Glutamatergic neuron (in vitro differentiated cells): ENCODE measurements at places on chromosomes 11 and 22.

GRCh38 chr11:93169950-93170561, 27.7 kb downstream of the SLC36A4 start:
- no peaks in the 10 kb centered on the region for H3K4me1 ChIP-seq
- no peaks in the 10 kb centered on the region for H3K36me3 ChIP-seq
- no peaks in the 10 kb centered on the region for H3K27me3 ChIP-seq
- no peak overlapping the region for H3K4me3 ChIP-seq
- no peak overlapping the region for H3K27ac ChIP-seq
- no peak for DNase-seq

GRCh38 chr11:77999446-78000030, 5.1 kb upstream of the INTS4 start:
- H3K4me3 ChIP-seq = no peak overlapping the region
- no peak overlapping the region for H3K27ac ChIP-seq
- no peak for DNase-seq
- no peaks in the 10 kb centered on the region for H3K36me3 ChIP-seq
- H3K4me1 ChIP-seq = no peaks in the 10 kb centered on the region

DNA sequence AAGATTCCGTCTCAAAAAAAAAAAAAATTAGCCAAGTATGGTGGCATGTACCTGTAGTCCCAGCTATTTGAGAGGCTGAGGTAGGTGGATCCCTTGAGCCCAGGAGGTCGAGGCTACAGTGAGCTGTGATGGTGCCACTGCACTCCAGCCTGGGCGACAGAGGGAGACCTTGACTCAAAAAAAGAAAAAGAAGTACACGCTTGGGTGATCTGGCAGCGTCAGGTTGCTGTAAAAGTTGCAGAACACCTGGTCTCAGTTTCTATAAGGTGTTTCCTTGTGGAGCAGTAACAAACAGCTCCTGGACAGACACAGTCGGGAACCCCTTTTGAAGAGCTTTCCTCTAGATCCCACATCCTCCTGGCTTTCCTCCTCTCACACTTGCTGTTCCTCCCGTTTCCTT, 45.8 kb downstream of the SCGB1A1 start:
- no peaks in the 10 kb centered on the region for H3K4me1 ChIP-seq
- DNase-seq = no peak
- H3K27me3 ChIP-seq = peaks cover 5% of the 10 kb centered on the region

DNA sequence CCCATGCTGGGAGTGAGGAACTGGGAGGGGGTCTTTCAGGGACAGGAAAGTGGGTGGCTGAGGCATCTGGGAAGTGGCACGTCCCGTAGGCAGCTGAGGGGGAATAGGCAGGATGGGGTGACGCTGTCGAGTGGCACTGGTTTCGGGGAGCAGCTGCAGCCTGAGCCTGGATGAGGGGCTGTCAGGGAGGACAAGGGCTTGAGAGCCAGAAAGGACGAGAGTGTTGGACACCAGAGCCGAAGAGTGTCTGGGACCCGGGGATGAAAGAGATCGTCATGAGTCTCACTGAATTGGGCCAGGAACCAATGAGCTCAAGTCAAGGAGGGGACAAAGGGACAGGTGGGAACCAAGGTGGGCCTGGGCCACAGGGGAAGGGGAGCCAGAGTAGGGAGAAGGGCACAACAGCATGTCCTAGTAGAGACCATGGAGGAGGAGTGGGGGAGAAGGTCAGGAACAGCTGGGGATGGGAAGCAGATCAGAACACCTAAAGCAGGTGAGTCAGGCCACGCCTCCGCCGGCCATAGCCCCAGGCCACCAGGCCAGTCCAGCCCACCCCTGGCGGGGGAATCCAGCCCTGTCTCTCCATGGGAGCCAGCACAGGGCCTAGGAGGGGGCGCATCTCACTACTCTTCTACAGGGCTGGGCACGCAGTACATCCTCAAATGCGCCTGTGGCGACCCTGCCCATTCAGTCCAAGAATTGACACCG, 4.2 kb downstream of the RAB3IL1 start:
- no peaks in the 10 kb centered on the region for H3K36me3 ChIP-seq
- no peaks in the 10 kb centered on the region for H3K4me1 ChIP-seq
- DNase-seq = no peak

DNA sequence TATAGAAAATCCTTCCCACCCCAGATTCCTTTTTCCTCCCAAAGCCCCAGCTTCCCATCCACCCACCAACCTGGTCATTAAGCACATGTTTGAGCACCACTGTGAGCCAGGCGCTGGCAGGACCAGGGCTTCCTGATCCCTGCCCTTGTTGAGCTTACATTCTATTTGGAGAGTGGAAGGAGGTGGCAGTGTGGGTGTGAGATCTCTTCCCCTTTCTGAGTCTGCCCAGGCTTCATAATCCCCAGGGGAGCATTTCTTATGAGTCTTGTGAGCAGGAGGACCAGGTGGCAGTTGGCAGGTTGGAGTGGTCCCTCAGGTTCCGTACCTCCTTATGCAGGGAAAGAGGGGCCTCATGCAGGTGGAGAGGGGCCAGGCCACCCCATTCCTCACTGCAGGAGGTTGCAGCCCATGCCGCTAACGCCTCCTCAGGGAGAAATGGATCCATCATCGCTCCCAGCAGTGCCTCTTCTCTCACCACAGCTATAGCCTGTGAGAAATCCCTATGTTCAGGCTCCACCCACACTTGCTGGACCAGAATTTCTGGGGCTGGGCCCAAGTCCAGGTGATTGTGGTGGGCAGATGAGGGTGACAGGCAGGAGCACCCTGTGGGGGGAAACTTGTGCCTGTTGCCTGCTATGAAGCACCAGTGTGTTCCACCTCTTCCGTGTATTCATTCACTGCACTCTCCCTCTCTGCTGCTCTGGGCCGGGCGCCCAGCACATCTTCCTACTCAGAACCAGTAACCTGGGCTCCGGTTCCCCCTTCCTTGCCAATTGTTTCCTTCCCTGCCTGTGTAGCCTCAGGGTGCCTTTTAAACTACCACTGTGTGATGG, 23.5 kb downstream of the UBE2L3 start:
- no peak overlapping the region for H3K27ac ChIP-seq
- peaks cover 37% of the 10 kb centered on the region for H3K4me1 ChIP-seq
- no peak for DNase-seq
- peaks cover 4% of the 10 kb centered on the region for H3K27me3 ChIP-seq
- peaks cover 6% of the 10 kb centered on the region for H3K36me3 ChIP-seq

DNA sequence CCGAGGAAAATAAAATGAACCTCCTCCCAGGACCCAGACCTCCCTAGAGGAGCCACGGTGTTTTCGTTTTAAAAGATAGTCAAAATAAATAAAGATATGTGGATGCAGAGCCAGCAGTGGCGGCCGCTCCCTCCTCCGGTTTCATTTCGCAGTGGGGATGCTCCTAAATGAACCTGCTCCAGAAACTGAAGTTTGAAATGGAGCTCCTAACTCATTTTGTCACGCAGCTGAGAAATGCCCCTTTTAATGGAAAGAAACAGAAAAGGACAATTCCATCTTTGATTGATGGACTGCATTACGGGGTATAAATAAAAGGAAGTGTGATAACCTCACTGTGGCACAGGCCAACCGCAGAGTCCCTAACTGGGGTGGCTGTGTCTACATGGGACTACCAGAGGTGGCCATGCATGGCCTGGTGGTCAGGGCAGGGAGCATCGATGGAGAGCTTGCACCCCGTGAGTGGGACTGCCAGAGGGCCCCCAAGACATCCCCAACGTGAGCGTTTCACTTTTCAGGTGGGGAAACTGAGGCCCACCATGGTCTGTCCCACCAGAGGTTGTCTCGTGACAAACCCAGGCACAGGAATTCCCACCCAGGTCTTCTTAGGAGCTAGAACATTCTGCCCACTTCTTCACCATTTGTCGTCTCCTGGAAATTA, 426.6 kb downstream of the BRD1 start:
- no peak for DNase-seq
- peaks cover 6% of the 10 kb centered on the region for H3K27me3 ChIP-seq
- H3K4me1 ChIP-seq = no peaks in the 10 kb centered on the region
- H3K27ac ChIP-seq = no peak overlapping the region
- H3K36me3 ChIP-seq = peaks cover 6% of the 10 kb centered on the region
- H3K4me3 ChIP-seq = no peak overlapping the region

DNA sequence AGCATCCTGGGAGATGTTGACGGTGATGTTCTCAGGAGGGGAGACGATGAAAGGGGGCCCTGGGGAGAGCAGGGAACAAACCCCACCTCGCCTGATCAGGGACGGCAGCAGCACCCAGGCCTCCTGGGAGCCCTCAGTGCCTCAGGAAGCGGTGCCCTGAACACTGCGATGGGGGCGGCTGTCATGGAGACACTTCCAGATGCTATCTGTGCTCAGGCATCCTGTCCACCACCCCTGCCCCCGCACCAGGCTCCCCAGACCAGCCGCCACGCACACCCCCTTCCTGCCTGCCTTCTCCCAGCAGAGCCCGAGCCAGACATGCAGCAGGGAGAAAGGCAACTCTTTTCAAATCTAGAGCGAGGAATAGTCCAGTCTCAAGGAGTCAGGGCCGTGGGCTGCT, 20.6 kb downstream of the IGSF9B start:
- peaks cover 38% of the 10 kb centered on the region for H3K27me3 ChIP-seq
- peaks cover 32% of the 10 kb centered on the region for H3K36me3 ChIP-seq
- no peak for DNase-seq
- H3K27ac ChIP-seq = peak overlapping the region; percentile 97
- H3K4me1 ChIP-seq = peaks cover 59% of the 10 kb centered on the region
